Activated naive CD8-positive, alpha-beta T cell treated with anti-CD3 and anti-CD28 coated beads for 36 hours (primary cell): ENCODE measurements at places on chromosomes 13 and 19. TPM values are rescaled to one million over a fixed set of nuclear protein-coding genes. Genes with fewer than 3 reads are reported as not detected.

Gene SELENOV
- not detected for total RNA-seq

Gene ZBTB32
- 220 TPM for total RNA-seq

Gene VRK3
- 43.1 TPM for total RNA-seq

Gene KANK3
- 0.64 TPM for total RNA-seq

Gene URAD
- total RNA-seq = not detected

Gene CEACAM7
- not detected for total RNA-seq

Gene PROSER1
- 111 TPM for total RNA-seq

Gene TEX26
- total RNA-seq = not detected

Gene BICRA
- total RNA-seq = 10.2 TPM

Gene ATP4B
- not detected for total RNA-seq

Gene MYO16
- not detected for total RNA-seq

Gene LMO7
- total RNA-seq = 15.7 TPM

Gene PGLYRP2
- total RNA-seq = not detected

Gene FFAR2
- not detected for total RNA-seq

Gene MCF2L
- total RNA-seq = 9.3 TPM

Gene LSR
- total RNA-seq = 43.9 TPM

Gene FGF14
- not detected for total RNA-seq

Gene LYL1
- 2.6 TPM for total RNA-seq

Gene SHISA7
- total RNA-seq = not detected

Gene CRX
- not detected for total RNA-seq

Gene ZIM2
- total RNA-seq = not detected

Gene ELSPBP1
- total RNA-seq = not detected

Gene TUBA3C
- not detected for total RNA-seq

Gene KIR2DL4
- not detected for total RNA-seq

Gene TFDP1
- 242 TPM for total RNA-seq

Gene BRD4
- total RNA-seq = 113 TPM

Gene FBXO27
- total RNA-seq = 1.7 TPM

Gene ANKRD10
- total RNA-seq = 48.3 TPM

Gene KLK11
- total RNA-seq = not detected

Gene PLA2G4C
- 2.0 TPM for total RNA-seq

Gene NLRP11
- 0.24 TPM for total RNA-seq

Gene KCNJ14
- total RNA-seq = 1.5 TPM

Gene ZNF560
- total RNA-seq = 0.28 TPM

Gene FXYD3
- total RNA-seq = not detected

Gene ZNF57
- total RNA-seq = 5.3 TPM
